NCI-H510A treated with DMSO at 0.1 percent for 48 hours (cell line): ENCODE measurements at places on chromosomes 2 and 18.

DNA sequence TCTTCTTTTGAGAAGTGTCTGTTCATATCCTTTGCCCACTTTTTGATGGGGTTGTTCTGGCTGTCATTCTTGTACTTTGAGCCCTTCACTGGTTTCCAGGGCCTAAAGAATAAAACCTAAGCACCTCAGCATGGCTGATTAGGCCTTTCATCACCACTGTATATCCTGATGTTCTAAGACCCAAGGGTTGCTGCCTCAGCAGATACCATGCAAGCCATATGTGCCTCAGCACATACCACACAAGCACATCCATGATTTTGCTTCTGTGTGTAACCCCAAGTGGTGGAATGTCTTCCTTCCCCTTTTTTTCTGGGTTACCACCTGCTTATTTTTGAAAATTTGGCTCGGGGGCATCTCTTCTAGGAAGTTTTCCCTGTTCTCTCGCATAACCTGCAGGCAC lies 11.4 kb downstream of the RBKS start:
- no peak for DNase-seq

- DNase-seq = no peak
These were observed 117.9 kb downstream of the FEZ2 start for GRCh38 chr2:36480028-36480427.

- DNase-seq = no peak
These were observed 63.8 kb downstream of the GALNT13 start for GRCh38 chr2:153935511-153935910.

- no peak for DNase-seq
These were observed 170.5 kb upstream of the NETO1 start for GRCh38 chr18:73038336-73038735.

DNA sequence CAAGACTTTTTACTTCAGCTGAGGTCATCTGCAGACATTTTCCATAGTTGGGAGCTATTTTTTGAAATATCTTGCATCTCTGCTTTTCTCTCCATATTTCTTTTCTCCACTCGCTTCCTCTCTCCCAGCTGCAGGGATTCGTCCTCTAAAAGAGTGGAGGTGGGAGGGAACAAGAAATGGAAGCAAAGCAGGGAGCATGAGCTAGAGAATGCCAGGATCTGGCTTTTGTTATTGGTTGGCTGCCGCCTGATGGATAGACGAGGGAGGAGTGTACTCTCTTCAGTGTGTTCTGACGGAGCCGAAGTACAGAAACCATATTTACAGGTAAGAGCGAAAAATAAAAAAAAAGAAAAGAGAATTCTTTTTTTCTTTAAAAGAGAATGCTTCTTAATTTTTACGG lies at the start of gene CSRNP3:
CSRNP3 (plus strand) TSS at position 282 of the 400 bp plus-strand sequence. CDS start 125,368 bp downstream, outside the sequence.
- peak; percentile 91 for DNase-seq

GRCh38 chr18:38074298-38074876 lies 508.8 kb upstream of the CELF4 start:
- DNase-seq = no peak
